ENCODE measurements at places on chromosomes 2 and 18.

- no peak for DNase-seq
These were observed 293.6 kb upstream of the TNP1 start for GRCh38 chr2:217153510-217153909.

- no peak for DNase-seq
These were observed 179.3 kb downstream of the GLI2 start for GRCh38 chr2:120914839-120915521.

DNA sequence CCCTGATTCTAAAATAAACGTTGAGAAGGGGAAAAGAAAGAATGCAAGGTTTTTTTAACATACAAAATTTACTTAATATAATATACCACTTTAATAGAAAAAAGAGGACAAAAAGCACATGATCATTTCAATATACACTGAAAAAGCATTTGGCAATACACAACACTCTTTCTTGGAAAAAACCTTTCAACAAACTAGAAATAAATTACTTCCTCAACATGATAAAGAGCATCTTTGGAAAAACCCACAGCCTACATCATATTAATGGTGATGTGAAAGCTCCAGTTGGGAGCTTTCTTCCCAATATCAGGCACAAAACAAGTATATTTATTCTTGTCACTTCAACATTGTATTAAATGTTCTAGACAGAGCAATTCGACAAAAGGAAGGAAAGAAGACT is 3.0 kb upstream of the POLR1B start:
- DNase-seq, result no peak

- DNase-seq, result no peak
These were observed 253.6 kb downstream of the EPHA4 start for GRCh38 chr2:221318376-221319130.

- no peak for DNase-seq
These were observed 94.2 kb upstream of the RAB27B start for GRCh38 chr18:54734059-54734458.

GRCh38 chr2:219002395-219003266 is 9.4 kb upstream of the CRYBA2 start:
- DNase-seq, result no peak

GRCh38 chr2:13650586-13651180 is 933.9 kb downstream of the TRIB2 start:
- DNase-seq, result no peak

GRCh38 chr2:106833256-106833655 is 52.7 kb downstream of the ST6GAL2 start:
- DNase-seq, result no peak

DNA sequence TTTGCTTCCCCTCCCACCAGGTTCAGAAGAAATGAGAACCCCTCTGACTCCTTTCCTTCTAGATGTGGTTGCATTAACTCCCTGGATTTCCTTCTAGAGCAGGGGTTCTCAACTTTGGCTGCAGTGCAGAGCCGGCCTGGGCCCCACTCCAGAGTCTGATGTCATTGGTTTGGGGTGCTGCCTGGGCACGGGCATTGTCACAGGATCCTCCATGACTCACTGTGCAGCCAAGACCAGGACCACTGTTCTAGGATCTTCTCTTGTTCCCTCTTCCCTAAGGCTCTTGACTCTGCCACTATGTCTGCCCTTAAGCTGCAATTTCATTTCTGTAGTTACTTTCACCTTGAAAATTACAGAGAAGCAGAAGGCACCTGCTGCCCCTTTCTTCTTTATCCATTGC is 31.8 kb downstream of the TBC1D8 start:
- DNase-seq, result no peak

GRCh38 chr18:3836483-3837335 is 386.7 kb downstream of the TGIF1 start:
- no peak for DNase-seq

- DNase-seq, result no peak
These were observed 89.2 kb upstream of the CTDP1 start for GRCh38 chr18:79590191-79591031.

DNA sequence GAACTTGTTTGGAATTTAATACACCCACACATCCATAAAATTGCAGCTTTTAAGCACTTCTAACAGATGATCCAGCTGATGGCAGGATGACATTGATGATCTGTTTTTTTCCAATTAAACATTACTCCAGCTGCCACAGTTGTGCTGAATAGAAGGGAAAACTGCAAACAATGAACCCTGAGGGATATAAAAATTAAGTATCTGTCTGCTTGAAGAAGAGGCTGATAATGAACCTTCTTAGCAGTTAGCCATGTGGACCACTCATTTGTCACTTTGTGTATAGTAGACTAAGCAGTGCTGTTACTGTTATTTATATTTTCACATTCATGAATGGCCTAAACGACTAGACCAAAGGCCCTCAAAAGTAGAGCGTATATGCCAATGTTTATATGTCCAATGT is 1201.0 kb upstream of the LRRTM1 start:
- no peak for DNase-seq

DNA sequence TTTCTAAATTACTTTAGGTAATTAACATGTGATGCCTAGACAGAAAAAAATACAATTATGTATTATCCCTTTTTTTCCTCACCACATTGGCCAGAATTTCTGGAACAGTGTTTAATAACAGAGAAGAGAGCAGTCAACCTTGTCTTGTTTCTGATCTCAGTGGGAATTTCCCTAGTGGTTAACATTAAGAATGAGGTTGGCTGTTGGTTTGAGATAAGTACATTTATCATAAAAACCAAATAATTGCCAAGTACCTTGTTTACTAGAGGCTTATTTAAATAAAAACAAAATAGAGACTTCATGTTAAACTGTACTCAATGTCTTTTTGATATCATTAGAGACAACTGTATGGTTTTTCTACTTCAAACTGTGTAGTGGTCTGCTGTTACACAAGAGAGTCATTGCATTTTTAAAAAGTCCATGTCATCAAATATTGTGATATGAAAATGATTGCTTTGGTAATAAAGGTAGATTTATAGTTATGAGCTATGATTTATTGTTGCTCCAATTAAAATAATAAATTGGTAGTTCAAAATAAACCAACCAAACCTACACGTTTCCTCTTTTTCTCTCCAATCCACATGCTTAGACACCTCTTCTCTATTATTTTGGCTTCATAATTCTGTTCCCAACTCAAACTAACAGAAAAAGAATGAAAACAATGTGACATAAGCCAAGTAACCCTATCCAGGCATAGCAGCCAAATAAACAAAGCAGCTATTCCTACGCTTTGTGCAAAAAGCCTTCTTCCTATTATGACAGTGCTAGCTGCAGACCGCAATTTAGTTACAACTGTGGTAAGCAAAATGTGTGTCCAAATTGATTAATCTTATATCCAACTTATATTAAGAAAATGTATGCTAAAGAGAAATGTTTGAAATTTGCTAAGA is 20.9 kb upstream of the TANK start:
- DNase-seq, result no peak

Data from stimulated activated CD4-positive, alpha-beta T cell treated with anti-CD3 and anti-CD28 coated beads, TNF-alpha, amount 100 ng/mL, for 24 hours (primary cell).